Eye (tissue), 1 donor: ENCODE measurements at places on chromosomes 7 and 10.

DNA sequence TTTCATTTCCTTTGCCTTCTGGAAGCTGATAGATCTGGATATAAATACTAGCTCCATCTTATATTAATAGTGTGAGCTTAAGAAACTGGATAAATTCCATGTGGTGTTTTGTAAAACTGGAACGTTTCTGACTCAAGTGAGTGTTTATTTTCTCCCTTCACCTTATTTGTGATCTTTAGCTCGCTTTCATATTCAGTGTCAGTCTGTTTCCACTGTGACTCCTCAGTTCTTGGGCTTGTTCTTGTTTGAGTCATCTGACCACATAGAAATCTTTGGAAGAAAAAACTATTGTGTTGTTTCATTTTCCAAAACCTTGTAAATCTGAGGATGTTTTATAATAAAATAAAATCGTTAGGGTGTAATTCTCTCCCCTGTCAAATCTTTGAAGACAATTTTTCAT lies 186.4 kb downstream of the POLR1F start:
- no peak for DNase-seq

DNA sequence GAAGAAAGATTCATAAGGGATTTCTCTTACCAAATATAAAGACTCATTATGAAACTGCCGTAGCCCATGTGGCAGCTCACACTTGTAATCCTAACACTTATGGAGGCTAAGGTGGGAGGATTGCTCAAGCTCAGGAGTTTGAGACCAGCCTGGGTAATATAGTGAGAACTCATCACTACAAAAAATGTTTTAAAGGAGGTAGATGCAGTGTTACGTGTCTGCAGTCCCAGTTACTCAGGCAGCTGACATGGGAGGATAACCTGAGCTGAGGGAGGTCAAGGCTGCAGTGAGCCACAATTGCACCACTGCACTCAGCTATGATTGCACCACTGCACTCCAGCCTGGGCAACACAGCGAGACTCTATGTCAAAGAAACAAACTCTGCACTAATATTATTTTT lies 18.1 kb upstream of the DNA2 start:
- DNase-seq, result no peak

DNA sequence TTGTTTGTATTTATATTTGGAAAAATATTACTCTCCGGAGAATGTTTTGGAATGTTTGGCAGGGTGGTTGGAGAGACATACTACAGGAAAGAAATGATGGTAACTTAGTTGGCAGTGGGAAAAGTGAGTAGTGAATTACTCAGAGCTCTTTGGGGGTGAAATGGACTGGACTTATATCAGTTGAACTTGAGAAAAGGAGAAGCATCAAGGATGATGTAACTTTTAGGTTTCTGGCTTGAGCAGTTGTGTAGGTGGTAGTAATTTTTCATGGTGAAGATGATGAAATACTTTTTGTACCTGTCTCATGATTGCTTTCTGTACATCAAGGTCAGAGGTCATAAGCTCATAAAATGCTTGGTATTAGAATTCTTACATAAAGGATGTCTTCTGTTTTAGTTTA lies 617.2 kb downstream of the AUTS2 start:
- DNase-seq, result no peak

- DNase-seq, result no peak
Observed at GRCh38 chr10:85642082-85642420, 724.5 kb downstream of the GRID1 start.

DNA sequence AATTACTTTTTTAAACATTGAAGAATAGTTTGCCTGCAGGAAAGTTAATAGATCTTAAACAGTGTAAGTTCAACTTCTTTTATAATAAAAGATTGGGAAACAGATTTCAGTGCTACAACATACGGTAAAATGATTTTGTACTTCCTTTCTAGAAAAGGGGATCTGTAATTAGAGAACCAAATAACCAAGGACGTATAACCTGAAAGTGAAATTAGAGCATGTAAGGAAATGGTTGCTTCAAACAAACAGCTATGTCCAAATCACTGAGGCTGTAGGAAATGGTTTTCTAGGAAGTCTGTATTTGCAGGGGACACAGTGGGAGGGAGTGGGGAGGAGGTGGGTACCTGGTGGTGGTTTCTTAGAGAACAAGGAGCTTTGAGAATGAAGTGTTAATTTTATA lies 57.9 kb upstream of the EXOC6 start:
- no peak for DNase-seq

- no peak for DNase-seq
Observed at GRCh38 chr7:107312418-107312817, 143.6 kb downstream of the HBP1 start.

DNA sequence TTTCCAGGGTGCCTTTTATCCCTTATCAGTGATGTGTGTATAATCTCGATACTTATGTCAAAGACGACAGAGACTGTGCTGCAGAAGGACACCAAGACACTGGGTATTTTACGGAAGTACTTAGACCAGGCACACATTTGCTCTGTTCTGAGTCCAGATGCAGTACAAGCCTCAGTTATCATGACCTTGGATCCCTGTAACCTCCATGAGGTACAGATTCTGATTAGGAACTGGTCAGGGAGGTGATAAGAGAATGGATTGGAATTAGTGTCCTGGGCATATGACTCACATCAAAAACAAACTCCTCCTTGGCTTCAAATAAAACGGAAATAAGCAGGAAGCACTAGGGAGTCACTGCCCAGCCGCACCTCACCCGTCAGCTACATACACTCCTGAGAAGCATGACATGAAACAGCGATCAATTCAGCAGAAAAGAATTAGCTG lies 146.5 kb downstream of the SFMBT2 start:
- DNase-seq, result peak; percentile 57

DNA sequence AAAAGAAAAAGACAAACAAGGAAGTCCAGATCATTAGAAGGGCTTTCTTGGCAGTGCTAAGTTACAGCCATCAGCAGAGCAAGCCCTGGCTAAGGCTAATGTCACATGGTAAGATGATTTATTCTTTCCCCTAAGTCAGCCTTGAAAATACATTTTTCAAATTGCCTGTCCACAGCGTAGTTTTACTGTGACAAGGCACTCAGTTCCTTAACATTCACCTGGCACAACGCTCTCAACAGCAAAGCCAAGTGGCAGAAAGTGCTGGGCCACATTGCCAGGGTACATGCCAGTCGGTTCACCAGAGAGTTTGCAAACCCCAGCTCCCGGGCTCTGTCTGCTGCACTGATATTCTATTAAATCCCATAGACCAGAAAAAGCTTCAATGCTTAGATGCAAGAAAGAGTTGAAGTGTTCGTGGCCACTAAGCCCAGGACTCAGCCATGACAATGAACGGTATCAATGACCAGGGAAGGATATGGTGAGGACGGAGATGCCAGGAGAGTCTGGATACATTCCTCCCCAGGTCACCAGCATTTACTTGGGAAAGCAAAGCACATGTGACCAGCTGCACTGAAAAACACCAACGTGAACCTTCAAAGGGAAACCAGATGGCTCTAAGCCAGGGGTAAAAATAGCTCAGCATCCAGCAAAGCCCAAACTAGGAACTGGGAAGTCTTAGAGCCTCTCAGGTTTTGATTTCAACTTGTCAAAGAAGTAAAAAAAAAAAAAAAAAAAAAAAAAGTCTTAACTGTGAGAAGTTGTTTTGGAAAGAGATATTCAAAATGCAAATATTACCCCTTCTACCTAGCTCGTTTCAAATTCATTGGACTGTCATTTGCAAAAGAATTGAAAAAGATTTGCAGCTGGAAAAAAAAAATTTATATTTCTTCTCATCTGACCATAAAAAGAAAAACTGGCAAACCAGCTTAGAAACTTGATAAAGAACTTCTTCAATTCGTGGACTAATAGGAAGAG lies 23.9 kb upstream of the MPP7 start:
- DNase-seq, result peak; percentile 65

GRCh38 chr10:75466001-75466400 lies 34.6 kb downstream of the LRMDA start:
- no peak for DNase-seq

GRCh38 chr7:101667399-101667798 lies 38.3 kb upstream of the MYL10 start:
- no peak for DNase-seq

DNA sequence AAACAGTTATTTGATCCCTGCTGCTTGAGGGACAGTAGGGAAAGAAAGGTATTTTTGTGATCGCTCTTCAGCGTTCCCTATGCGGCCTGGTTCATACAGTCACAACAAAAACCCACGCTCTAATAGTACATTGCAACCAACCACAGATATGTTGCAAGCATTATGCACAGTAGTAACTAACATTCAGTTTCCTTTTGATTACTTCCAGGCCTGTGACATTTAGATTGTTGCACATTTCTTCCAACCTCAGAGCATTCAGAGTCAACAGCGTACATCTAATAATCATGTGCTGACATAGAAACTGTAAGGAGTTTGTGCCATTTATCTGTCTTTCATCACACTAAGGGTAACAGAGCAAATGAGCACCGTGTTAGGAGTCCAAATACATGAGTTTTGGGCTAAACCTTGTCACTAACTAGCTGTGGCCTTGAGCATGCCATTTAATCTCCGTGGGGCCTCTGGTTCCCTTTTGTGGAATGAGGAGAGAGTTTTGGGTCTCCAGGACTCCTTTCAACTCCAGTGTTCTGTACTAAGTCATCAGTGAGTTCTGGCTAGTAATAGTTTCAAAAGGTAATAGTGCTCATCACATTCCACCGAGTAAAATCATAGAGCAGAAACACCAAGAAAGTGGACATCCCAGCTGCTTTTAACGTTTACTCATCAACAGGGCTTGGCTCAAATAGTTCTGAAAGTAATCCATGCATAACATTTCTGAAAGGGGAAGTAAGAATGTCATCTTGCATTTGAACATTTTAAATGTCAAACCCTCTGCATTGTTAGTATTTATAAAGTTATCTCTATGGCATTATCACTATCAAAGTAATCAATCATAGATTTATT lies 99.0 kb upstream of the FZD1 start:
- DNase-seq, result no peak

DNA sequence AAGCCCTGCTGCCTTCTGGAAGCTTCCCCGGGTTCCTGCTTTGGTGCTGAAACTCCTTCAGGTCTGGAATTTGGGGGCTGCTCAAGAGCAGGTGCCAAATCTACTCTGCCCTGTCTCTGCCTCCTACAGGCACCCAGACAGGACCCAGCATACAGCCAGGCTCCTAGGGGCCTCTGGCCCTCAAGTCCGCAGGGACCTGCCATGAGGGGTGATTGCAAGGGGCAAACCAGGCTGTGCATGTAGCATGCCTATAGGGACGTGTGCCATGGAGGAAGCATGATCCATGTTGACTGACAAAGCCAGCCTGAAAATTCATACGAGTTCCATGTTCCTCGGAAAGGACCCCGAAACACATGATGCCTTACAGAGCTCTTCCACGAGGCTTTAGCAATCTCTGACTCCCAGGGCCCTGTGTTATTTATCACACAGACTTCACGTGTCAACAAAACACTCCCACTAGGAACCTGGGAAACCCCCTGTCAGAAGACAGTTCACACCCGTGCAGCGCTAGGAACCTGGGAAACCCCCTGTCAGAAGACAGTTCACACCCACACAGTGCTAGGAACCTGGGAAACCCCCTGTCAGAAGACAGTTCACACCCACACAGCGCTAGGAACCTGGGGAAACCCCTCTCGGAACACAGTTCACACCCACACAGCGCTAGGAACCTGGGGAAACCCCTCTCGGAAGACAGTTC lies 75.3 kb upstream of the DNAAF5 start:
- DNase-seq, result no peak

- peak; percentile 22 for DNase-seq
Observed at GRCh38 chr7:112937651-112938415, 147.6 kb upstream of the TMEM168 start.

GRCh38 chr7:117091721-117092120 lies 138.4 kb downstream of the ST7 start:
- no peak for DNase-seq

DNA sequence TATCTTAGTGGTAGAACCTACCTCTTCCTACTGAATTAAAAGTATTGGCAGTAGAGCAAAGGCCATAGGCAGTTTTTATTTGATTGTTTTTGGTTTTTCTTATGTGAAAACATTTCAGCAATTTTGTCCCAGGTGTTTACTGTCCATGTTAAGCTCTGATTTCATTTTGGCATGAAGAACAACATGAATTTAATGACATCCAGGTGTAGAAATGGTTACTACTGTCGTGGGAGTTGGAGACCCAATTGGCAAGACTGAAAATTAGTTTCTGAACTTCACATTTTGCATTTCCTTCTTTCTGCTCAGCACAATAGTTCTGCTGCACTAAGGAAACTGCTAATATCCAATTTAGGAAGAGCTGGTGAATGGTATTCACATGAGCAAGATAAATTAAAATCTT lies 38.0 kb upstream of the TMEM196 start:
- DNase-seq, result no peak

DNA sequence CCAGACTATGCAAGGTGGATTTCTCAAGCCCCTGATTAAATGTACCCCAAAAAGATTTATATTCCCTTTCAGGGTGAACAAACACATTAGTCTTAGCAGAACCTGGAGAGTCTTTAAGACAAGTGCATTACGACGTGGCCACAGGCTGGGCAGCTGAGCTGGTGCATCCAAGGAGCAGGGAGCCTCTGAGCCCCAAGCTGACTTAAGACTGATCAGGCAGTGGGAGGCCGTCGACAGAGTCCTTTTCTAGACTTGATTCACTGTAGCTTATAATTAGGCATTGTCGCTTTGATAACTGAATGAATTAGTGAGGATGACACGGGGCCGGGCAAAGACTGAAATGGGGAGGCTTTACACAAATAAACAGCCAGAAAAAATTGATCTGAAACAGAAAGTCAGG lies 353.2 kb downstream of the GPAM start:
- DNase-seq, result peak; percentile 39

- DNase-seq, result no peak
Observed at GRCh38 chr7:38465956-38466355, 165.2 kb downstream of the AMPH start.

GRCh38 chr7:35860664-35861063 lies 59.8 kb downstream of the SEPTIN7 start:
- DNase-seq, result no peak

DNA sequence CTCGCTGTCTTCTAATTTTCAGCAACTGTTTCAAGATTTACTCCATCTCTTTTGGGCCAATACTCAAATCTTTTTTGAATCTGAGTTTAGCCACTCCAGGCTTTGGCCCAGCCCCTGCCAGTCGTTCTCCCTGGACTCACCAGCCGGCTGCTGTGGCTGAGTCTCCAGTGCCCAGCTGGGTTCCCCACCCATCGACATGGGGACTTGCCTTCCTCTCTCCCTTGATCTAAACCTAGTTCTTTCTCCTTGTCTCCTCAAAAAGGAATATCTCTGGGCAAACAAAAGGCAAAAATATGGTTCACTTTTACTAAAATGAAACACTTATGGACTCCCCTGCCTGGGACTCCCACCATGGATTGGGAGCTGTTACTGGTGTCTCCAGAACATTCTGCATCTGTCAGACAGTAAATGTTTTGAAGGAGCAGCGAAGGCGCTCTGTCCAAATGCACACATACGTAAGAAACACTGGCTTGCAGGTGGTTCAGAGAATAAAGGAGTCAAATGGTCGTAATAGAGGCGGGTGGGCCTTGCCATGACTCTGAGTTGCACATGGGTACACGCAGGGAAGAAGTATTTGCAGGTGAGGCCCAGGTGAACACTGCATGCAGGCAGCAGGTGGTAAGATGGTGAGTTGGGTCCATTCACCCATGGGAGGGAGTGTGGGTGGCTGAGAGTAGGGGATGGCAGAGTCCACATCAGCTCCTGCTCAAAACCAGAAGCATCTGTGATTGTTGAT lies 35.5 kb upstream of the HABP2 start:
- no peak for DNase-seq
